A375 (cell line): ENCODE measurements at places on chromosomes 1 and 21. TPM values are rescaled to one million over a fixed set of nuclear protein-coding genes. Genes with fewer than 3 reads are reported as not detected.

Gene FAM72C
- 9.7 and 14.3 TPM in 2 replicates for total RNA-seq

Gene WNT2B
- total RNA-seq = 1.0 and 1.6 TPM in 2 replicates

Gene MYOM3
- total RNA-seq = 0.03 and 0.08 TPM in 2 replicates

Gene C4BPA
- total RNA-seq = not detected in 2 replicates

Gene CLDN17
- total RNA-seq = not detected in 2 replicates
